Calu3 (cell line): ENCODE measurements at places on chromosomes 2 and 18.
A peak's percentile ranks its signal among the peaks of the same experiment; 100 is the strongest.

- no peak for DNase-seq
Observed at GRCh38 chr18:22683786-22684185, 249.3 kb upstream of the RBBP8 start.

- no peak for DNase-seq
Observed at GRCh38 chr2:200781616-200782015, 30.1 kb upstream of the BZW1 start.

- no peak for DNase-seq
Observed at GRCh38 chr2:204220896-204221295, 284.3 kb downstream of the ICOS start.

- no peak for DNase-seq
Observed at GRCh38 chr2:20594957-20595356, 55.9 kb downstream of the HS1BP3 start.

DNA sequence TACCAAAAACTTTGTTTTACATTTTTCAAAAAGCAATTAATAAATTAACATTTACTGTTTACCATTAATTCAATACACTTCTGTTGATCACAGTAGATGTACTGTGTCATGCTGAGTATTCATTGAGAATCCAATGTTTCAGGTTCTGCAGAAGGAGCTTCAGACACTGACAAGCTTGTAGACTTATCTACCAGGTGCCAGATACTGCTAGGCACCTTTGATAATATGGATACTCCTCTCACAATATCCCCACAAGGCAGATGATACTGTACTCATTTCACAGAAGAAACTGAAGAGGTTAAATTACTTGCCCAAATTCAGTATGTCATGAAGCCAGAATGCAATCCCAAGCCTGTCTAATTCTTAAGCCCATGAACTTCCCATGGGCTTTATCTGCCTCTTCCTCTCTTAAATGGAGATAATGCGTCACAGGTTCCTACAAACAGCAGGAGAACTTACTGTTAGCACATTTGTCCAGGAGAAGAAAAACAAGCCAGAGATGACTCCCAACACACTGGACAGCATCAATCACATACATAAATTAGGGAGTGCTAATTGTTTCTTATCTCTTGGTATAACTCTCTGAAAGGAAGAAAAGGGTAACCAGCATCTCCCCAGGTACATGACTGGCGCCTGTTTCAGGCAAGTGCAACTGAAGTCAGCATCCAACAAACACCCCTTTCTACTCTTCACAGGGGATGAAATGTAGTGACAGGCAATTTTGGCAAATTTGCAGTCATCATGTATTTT, 27.4 kb downstream of the ITSN2 start:
- no peak for DNase-seq

DNA sequence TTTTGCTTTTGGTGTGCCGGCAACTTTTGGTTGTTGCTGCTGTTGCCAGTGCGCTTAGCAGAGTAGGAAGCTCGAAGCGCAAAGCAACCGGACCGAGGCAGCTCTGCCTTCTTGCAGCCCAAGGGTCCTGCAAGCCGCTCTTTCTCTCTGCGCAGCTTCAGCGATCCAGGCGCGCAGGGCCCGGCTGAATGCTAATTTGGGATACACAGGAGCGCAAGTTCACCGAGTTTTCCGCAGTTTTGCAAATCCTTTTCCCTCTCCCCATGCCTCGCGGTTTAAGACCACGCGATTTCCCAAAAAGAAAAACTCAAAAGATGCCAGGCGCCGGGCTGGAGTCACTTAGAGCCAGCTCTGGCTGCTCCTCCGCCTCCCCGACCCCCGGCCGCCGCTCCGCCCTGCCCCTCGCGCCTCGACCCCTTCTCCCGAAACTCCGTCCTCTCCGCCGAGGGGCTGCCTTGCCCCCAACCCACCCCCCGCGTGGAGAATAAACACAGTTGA, 13.5 kb upstream of the SIX3 start:
- no peak for DNase-seq

GRCh38 chr2:120939595-120940318, 204.1 kb downstream of the GLI2 start:
- DNase-seq = no peak

- DNase-seq = no peak
Observed at GRCh38 chr2:127733113-127733815, 32.0 kb downstream of the SFT2D3 start.

GRCh38 chr18:48968412-48969215, 17.8 kb upstream of the SMAD7 start:
- no peak for DNase-seq

DNA sequence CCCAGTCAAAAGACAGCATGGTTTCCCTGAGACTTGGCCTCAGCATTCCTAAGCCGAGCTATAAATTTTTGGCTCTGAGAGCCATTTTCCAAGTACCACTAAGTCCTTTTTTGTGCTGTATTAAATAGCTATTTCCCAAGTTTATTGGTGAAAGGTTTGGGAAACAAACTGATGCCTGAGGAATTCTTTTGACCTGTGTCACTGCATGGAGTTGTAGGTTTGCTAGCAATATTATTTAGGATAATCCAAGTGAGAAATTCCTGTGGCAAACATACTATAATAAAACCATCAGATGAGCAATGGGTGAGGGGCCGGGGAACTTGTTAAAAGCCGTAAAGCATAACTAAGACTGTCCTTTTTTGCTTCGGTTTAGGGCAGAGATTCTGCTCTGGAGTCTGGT, 28.4 kb downstream of the ARHGAP28 start:
- no peak for DNase-seq

DNA sequence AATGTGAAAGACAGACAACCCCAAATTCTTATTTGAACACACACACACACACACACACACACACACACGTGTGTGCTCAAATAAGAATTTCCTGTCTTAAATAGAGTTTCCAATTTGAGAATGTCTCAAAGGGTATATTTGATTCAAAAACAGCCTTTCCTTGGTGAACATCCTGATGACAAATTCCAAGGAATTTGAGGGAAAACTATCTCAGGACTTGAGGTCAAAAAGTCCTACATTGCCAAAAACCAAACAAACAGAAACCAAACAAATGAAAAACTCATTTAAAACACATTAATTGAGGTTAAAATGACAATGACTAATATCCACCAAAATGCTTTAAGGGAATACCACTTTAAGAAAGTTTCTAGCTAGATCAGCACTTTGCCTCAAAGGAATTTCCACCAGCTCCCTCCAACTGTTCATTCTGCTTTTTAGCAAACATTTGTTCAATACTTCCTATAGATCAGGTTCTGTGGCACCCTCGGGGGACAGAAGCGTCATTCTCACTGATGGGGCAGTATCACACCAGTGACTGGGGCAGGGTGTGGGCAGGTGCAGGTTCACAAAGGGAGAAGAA, 232.1 kb upstream of the TRIB2 start:
- no peak for DNase-seq

DNA sequence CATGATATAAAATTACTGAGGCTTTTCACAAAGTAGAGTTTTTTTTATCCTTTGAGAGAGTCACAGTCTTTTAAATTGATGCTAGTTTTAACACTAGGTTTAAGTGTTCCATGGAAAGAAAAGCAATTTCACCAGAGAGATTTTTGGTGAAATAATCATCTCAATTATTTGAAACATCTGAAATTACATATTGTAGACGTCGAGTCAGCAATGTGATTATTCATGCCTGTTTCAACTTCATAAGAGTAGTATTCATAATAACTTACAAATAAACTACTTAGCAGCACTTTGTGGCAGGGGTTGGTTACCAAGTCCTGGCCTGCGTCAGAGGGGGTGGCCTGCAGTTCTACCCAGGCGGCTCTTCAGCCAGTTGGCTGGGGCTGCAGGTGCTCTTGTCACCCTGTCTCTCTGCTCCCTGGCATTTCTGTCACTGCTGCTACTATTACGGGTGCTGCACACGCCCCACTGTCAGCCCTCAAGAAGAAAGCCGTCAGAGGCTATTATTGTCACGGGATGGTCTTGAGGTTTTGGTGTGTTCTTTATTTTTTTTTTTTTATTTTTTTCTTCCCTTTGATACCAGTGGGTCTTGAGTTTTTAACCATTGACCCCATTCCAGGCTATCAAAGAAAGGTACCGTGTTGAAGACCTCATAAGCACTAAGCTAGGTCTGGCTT, 50.4 kb downstream of the MALT1 start:
- no peak for DNase-seq

DNA sequence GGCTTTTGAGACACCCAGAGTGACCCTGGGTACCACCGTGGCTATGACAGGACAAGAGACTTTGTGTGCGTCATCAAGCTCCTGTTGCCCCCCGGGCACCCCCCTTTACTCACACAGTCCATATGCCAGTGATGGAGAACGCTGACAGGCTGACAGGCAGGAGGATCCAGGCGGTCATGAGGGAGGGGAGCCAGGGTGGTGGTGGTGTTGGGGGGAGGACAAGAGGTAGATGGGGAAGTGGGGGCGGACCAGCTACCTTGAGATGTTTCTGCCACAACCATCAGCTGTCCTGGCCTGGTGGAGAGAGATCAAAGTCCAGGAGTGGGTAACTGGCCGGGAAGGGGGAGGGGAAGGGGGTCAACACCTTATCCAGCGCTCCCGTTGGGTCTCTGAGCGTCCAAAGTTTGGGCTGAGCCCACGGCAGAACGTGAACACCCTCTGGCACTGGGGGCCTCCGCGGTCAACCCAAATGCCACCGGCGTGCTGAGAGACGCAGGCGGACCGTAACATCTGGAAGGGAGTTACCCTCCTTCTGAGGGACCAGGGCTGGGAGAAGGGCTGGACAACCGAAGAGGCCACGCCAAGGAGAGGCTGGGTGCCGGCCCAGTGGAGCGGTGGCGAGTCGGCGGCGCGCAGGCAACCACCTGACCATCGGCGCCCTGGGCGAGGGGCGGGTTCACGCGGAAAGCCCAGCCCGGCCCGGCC, 575 bp downstream of the TMEM150A start:
- peak; percentile 60 for DNase-seq

DNA sequence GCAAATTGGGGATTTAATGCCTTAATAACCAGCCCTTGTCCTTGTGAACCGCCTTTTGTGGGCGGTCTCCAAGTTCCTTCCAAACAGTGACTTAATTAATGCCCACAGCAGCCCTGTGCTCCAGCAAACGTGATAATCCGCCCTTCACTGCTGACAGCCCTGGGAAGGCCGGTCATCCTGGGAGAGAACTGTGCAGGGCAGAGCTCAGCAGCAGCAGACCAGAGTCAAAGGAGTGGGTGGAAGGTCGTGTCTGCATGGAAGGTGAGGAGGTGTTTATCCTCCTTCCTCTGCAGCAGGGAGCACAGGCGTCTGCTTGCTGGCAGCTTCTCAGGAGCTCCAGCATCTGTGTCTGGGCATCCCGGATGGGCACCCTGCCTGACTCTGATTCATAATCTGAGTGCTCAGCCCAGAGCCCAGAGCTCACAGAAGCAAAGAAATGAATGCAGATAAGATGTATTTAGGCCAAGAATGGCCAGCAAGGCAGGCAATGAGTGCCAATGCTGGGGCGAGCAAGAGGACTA, 270.0 kb upstream of the PXDN start:
- no peak for DNase-seq

DNA sequence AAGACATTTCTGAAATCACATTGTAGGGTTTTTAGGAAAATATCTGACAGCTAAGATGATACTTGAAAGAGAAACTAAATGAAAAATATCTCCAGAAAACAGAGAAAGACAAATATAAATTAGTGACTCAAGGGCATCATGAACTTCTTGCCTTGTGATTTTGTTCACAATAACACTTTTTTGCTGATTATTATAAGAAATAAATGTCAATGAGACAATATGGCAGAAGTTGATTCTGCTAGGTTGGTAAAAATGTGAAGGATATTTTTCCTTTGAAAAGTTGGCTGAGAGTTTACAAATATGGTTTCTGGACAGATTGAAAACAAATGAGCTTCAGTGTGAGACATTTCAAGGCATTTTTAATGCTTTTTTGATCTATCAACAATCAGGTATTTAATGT, 1631.2 kb upstream of the ACVR2A start:
- no peak for DNase-seq

DNA sequence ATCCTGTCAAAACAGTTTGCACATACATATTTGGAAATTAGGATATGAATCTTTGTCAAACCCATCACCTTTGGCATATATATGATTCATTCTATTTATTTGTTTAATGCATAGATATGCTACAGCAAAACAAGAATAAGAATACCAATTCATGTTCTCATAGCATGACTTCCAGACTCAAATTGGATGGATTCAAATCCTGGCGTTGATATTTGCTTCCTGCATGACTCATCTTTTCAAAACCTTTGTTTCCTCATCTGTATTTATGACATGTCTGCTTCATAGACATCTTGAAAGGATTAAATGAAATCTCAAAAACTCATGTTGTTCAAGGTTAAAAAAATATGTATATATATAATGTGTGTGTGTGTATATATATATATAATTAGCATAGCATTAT, 261.3 kb downstream of the MBD5 start:
- no peak for DNase-seq

DNA sequence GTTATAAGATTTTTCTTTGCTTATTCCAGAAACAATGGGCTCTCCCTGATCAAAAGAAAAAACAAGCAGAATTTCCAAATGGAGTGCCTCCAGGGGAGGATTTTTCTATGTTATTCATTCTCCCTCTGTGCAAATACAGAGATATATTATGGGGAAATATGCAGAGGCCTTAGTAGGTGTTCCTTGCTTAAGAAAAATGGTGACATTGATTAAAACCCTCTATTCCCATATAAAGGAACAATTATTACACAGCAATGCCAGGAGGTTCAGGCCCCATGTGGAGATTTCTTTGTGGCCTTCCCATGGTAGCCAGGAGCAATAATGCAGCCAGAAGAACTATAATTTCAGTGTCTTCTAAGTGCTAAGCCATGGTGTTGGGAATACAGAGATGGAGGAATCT, 255.9 kb upstream of the CXCR4 start:
- DNase-seq = no peak

- no peak for DNase-seq
Observed at GRCh38 chr18:47067648-47068047, 32.2 kb upstream of the ELOA2 start.

GRCh38 chr2:112150851-112151250, 12.7 kb downstream of the FBLN7 start:
- no peak for DNase-seq

GRCh38 chr2:179558010-179558934, 293.6 kb upstream of the SESTD1 start:
- no peak for DNase-seq
